ENCODE measurements at places on chromosomes 1 and 21. TPM values are rescaled to one million over a fixed set of nuclear protein-coding genes. Genes with fewer than 3 reads are reported as not detected.

The LORICRIN gene
- not detected for total RNA-seq

The SLC9C2 gene
- not detected for total RNA-seq

The BTBD19 gene
- total RNA-seq, result 0.84 TPM

The TMEM269 gene
- 0.05 TPM for total RNA-seq

The PLEKHN1 gene
- total RNA-seq, result 13.5 TPM

The CNIH3 gene
- 0.14 TPM for total RNA-seq

The GREM2 gene
- not detected for total RNA-seq

The RNU1-2 gene
- total RNA-seq, result under 0.01 TPM

The FCRL6 gene
- not detected for total RNA-seq

The HCRTR1 gene
- not detected for total RNA-seq

The INAVA gene
- total RNA-seq, result 72.1 TPM

The HHIPL2 gene
- not detected for total RNA-seq

The CCDC185 gene
- not detected for total RNA-seq

The AMY1B gene
- total RNA-seq, result not detected

The GJA4 gene
- total RNA-seq, result not detected

The UBL4B gene
- not detected for total RNA-seq

The FTCD gene
- total RNA-seq, result not detected

The NBPF20 gene
- 2.1 TPM for total RNA-seq

The MRPL37 gene
- 121 TPM for total RNA-seq

The BACH1 gene
- total RNA-seq, result 34.8 TPM

The INSRR gene
- total RNA-seq, result not detected

The USP16 gene
- total RNA-seq, result 20.7 TPM

The CEP104 gene
- total RNA-seq, result 14.5 TPM

The ETV3L gene
- total RNA-seq, result not detected

The LHX8 gene
- total RNA-seq, result not detected

The AMPD1 gene
- not detected for total RNA-seq

The KCNJ15 gene
- total RNA-seq, result 27.5 TPM

The SDC3 gene
- 7.3 TPM for total RNA-seq

The OR2T10 gene
- not detected for total RNA-seq

The CCDC30 gene
- 0.09 TPM for total RNA-seq

The CASQ1 gene
- not detected for total RNA-seq

The MROH7 gene
- total RNA-seq, result not detected

The GIPC2 gene
- total RNA-seq, result 0.09 TPM

The GPATCH3 gene
- total RNA-seq, result 21.1 TPM

The PBX1 gene
- total RNA-seq, result 4.6 TPM

The TMPRSS3 gene
- not detected for total RNA-seq
